ENCODE measurements at places on chromosomes 5 and 9.
A peak's percentile ranks its signal among the peaks of the same experiment; 100 is the strongest.

DNA sequence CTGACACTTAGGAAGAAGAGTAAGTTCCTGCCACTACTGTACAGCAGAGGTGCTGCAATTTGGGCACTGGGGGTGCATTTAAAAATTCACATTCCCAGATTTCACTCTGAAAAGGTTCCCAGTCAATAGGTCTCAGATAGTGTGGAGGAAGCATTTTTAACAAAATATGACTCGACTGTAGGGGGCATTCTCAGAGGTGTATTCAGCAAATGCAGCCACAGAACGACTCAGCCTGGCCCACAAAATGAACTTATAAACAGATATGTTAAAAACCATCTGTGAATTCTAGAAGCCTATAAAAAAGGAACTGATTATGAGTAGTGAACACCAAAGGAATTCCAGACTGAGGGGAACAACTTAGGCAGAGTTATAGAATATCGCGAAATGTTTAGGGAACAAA is 31.1 kb downstream of the MLLT3 start:
- DNase-seq = no peak

DNA sequence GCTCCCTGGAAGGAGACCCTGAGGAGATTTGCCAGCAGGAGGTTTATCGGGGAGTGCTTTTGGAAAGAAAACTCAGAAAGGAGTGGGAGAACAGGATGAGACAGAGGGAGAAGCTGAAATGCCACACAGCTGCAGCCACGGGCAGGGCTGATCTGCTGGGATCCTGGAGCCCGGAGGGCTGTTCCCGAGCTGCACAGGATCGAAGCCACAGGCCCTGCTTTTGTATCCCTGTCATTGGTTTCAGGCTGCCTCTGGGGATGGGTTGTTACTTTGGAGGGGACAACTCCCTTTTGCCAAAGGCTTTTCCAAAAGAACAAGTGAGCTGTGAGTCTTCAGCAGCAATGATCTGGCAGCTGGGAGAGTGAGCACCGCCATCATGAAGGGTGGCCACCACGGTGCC is 152.5 kb upstream of the PTCH1 start:
- DNase-seq = no peak

- no peak for DNase-seq
Measured at GRCh38 chr5:73135429-73136054, 15.2 kb downstream of the TMEM171 start.

- peak; percentile 52 for DNase-seq
Measured at GRCh38 chr9:69380301-69380700, 55.3 kb downstream of the ENTREP1 start.

DNA sequence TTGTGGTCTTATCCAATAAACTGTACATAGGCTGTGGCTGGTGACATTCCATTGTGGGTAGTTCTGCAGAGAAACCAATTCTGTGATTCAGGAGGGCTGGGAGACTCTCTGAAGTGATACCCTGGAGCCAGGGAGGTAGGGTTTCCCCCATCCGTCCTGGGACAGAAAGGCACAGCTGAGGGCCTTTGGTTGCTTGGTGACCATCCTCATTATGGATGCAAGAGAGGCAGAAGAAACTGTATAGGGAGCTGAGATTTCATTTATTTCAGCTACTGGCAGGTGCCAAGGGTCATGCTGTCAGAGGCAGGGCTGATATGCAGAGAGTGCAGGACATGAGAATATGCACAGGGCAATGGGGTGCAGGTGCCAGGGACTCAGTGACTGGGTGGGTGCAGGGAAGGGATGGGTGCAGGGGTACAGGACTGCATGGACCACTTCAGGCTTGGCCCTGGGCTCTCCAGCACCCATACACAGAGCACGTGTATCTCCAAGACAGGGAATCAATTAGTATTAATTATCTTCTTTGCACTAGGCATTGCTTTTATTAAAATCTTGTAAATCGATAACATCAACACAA is 236.5 kb downstream of the ICE1 start:
- DNase-seq = no peak

GRCh38 chr9:19252174-19252884 is 21.8 kb downstream of the DENND4C start:
- no peak for DNase-seq

- no peak for DNase-seq
Measured at GRCh38 chr5:73986729-73987128, 360.7 kb downstream of the ARHGEF28 start.

- DNase-seq = no peak
Measured at GRCh38 chr5:10724781-10725507, 36.1 kb downstream of the DAP start.

DNA sequence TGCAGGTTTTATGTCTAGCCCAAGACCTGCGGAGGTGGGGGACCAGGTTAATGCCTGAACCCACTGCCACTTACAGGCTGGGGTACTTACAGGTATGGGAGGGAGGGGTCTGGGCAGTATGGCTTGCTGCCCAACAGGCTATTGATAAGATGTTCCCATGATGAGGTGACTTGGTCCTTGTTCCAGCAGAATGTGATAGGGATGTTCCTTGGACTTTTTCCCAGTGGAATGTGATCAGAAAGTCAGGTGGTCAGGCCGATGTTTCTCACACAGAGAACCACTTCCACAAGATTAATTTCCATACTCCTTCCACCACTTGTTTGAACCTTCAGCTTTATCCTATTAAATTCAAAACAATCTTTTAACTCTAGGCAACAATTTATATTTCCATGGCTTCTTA is 27.0 kb upstream of the GPX3 start:
- DNase-seq = no peak

GRCh38 chr5:35103637-35104299 is 56.0 kb upstream of the AGXT2 start:
- no peak for DNase-seq

GRCh38 chr9:14271093-14271673 is 42.8 kb downstream of the NFIB start:
- peak; percentile 97 for DNase-seq

DNA sequence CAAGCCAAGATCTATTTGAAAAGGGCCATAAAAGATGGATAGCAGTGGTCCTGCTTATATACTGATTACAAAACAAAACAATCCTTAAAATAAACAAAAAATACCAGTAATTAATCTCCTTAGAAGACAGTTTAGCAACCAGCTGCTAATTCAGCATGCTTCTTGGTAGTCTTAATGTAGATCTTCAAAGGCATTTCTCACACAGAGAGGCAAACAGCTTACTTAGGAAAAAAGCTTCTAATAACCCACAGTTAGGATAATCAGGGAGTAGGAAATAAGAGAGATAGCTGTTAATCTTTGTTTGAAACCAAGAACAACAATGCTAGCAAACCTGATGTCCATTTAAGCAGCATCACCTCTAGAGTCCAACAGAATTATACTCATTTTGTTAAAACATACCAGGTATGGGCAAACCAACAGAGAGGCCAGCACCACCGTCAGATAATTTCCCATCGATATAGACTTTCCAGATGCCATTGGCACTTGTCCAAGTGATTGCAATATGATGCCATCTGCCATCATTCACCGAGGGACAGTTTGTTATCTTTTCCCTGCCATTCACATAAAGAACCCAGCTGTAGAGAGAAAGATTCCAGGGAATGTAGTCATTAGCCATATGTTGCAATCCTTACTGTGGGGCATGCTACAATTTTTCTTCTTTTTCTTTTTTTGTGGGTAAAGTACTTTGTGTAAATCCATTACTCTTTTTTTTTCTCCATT is 105.6 kb upstream of the TXNDC8 start:
- DNase-seq = peak; percentile 9

DNA sequence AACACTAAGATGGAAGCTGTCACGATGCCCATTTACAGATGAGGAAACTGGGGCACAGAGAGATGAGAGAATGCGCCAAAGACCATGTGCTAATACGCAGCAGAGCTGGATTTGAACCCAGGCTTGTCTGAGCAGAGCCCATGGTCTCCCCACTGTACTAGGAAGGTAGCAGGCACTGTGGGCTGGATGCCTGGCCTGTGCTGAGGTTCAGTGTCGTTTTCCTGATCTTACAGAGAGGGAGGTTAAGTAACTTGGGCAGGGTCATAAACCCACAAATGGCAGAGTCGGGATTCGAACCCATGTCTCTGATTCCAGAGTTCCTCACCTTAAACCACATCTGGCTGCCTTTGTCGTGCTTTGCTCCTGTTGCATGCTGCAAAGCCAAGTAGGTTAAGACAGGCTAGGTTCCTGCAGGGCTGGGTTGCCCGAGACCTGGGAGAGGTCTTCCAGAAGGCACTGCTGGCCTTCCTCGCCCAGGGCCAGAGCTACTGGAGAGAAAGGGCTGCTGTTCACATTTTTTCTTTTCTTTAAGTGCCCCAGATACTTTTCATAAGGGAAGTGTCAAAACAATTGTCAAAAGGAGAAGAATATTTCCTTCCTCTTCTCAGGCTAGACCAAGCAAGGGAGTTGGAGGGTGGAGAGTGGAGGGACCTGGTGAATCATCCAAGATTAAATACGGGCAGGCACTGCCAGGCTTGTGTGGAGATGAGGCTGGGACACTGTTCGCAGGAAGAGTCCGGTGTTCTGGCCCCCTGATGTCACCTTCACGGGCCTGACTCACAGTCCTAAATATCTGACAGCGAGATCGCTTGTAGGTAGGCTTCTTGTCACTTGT is 3.2 kb downstream of the NEK6 start:
- no peak for DNase-seq

GRCh38 chr5:78771260-78772205 is 123.0 kb upstream of the LHFPL2 start:
- DNase-seq = peak; percentile 55

GRCh38 chr5:23112237-23112636 is 259.1 kb upstream of the CDH12 start:
- no peak for DNase-seq

- no peak for DNase-seq
Measured at GRCh38 chr5:9720361-9720760, 90.2 kb upstream of the TAS2R1 start.

DNA sequence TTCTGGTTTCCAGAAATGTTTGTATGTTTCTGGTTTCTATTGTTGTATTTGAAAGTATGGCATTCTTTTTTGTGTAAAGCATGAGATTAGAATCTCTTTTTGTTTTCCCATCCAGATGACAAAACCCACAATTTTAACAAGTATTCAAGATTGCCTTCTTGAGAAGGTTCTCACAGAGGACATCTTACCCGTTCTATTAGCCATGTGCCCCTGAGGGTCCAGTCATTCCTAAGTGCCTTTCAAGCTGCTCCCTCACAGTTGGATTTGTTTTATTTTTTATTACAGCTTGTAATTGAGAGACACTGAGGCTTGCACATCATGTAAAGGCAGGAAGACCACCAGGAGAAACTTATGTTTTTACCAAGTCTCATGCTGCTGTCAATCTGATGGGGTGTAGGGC is 19.3 kb upstream of the LOX start:
- no peak for DNase-seq

DNA sequence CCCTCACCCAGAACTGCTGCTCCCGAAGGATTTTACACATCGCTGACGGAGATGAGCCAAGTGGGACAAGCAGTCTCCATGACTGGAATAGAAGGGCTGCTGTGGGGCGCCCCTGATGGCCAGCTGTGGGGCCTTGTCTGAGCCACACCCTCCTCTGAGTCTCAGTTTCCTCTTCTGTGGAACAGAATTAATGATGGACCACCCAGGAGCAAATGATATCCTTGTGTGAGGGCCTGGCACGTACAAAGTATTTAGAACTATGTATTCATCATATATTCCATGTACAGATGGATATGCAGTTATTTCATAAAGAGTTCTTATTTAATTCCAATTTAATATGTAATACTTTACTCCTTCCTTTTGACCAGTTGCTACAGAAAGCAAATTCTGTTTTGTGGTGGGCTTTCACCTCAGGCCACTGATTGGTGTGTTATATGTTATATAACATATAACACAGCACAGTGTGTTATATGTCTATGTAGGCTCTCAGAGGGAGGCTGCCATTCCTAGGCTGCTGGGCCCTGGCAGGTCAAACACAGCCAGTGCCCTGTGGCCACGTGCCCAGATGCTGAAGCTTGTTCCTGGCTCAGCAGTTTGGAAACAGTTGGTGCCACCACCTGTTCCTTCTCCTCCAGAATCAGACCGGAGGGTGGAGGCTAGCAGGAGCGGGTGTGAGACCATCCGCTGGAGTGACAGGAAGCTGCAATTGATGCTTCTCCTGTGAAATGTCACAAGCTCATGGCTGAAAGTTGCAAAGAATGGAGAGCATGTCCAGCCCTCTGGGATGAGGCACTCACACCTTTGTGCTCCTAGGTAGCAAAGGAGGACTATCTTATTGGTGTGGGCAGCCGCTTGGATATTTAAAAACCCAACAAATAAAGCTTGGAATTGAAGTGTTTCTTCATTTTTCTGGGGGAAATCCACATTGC is 4.4 kb upstream of the FGD3 start:
- peak; percentile 93 for DNase-seq

DNA sequence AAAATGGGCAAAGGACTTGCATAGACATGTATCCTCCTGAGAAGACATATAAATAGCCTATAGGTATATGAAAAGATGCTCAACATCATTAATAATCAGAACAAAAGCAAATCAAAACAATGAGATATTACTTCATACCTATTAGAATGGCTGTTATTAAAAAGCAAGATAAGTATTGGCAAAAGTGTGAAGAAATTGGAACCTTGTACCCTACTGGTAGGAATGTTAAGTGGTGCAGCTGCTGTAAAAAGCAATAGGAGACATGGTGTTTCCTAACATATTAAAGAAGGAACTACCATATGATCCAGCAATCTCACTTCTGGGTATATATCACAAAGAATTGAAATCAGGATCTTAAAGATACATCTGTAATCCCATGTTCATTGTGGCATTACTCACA is 69.8 kb upstream of the PRR16 start:
- no peak for DNase-seq

GRCh38 chr5:170522211-170523141 is 18.7 kb downstream of the KCNIP1 start:
- DNase-seq = peak; percentile 82

GRCh38 chr5:173823721-173824567 is 64.2 kb upstream of the CPEB4 start:
- no peak for DNase-seq

DNA sequence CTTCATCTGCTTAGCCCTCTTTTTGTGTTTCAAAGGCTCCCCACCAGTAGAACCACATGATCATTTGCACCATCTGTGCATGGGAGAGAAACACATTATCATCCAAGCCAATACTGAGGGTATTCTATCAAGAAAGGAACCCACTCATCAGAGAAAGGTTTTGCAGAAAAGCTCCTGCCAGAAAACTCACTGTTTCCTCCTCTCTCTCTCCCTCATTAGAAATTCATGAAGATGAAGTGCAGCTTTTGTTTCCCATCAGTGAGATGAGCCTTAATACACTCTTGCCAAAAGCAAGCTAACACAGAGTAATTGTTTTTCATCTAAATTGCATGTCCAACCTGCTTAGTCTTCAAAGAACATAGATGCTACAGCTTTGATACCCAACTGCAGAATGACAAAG is 142.4 kb upstream of the GRAMD2B start:
- DNase-seq = peak; percentile 19

GRCh38 chr5:90881626-90882150 is 323.1 kb downstream of the ADGRV1 start:
- no peak for DNase-seq

- DNase-seq = no peak
Measured at GRCh38 chr5:35138232-35138631, 90.5 kb upstream of the AGXT2 start.

DNA sequence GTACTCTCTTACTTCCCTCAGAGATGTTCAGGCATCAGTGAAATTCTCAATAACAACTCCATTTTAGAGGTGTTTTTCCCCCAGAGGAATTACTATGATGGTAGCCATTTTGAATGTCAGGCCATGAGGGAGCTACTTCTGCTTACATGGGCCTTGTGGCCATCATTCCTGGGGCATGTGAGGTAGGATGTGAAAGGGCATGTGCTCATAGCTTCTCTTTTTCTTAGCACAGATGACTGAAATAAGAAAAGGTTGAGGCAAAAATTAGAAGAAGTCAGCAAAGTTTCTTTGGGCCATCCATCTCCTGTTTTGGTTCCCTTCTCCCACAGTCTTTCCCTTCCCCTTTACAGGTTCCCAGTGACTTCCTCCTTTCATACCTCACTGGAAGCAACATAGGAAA is 68.8 kb downstream of the FEM1C start:
- DNase-seq = no peak
